AML-193 (cell line): ENCODE measurements at places on chromosomes 1 and 21.

GRCh38 chr1:20348326-20348915 is 57.7 kb downstream of the VWA5B1 start:
- no peak for DNase-seq

GRCh38 chr21:18318156-18318555 is 73.5 kb downstream of the CHODL start:
- no peak for DNase-seq

DNA sequence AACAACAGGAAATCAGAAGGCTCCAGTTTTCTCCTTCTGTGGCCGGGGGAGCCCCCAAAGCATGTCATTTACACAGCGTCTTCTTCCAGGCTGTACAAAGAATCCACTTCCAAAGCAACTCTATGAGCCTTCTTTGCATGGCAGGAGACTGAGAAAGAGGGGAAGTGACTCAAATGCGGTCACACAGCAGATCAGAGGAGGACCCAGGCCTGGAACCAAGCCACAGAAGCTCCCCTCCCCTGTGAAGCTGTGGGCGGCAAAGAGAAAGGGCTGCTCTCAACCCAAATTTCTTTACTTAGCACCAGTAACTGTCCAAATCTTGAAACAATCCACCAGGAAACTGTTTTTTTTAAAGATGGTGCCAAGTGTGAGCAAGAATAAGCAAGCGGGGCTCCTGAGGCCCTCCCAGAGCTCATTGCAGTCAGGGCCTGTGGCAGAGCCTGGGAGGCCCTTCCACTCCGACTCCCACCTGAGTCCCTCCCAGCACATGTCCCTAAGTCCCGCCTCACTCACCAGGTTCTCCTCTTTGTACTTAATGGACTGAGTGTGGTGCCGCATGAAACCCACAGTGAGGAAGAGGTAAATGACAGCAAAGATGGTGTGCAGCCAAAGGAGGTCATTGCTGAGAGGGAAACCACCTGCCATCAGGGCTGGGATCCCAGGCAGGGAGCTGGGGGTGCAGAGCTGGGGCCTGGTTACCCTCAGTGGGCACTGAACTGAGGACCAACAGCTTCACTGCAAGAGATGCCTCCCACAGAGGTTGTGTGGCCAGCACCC is 15.9 kb downstream of the TMEM63A start:
- peak; percentile 86 for DNase-seq

DNA sequence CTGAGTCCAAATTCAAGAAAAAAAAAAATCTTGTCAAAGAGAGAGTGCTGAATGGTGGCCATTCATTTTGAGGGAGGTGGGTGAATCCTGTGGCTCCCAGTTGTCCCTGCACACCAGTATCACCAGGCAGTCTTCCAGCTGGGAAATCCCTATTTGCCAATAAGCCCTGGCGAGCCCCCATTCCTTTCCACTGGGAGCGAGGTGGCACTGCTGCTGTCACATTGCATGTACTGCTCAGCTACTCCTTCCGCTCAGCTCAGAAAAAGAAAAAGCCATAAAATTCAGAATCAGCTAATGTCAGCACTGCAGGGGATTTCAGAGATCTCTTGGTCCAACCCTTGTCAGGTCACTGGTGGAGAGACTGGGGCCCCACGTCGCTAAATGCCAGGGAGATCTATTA is 298.5 kb downstream of the OMA1 start:
- DNase-seq: no peak

- no peak for DNase-seq
These were observed 119.9 kb downstream of the FASLG start for GRCh38 chr1:172778456-172779455.

DNA sequence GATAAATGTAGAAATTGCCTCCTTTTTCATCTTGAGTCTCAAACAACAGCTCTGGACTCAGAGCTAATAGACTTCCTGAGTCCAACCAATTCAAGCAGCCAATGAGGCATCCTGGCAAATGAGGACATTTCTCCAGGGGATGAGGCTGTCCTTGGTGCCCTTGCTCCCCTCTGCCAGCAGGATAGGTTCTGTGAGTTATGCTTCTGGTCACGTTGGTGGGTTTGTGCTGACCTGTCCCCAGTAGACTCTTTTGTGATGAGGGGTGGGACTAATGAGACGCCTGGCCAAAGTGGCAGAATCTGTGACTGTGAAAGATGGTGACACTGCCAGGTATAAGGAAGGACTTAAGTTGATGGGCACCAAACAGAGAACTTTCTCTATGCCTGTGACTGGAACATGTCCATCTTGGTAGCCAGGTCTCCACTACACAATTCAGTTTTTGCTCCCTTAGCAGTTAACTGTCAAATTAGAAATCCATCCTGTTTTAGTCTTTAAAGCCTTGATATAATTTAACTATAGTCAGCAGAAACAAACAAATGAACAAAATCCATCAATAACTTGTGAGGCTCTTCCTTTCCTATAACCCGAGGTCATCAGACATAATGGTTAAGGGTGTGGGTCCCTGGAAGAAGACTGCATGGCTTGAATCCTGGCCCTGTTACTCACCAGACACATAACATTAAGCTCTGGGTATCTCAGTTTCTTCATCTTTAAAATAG is 35.7 kb upstream of the THEM4 start:
- DNase-seq: no peak

DNA sequence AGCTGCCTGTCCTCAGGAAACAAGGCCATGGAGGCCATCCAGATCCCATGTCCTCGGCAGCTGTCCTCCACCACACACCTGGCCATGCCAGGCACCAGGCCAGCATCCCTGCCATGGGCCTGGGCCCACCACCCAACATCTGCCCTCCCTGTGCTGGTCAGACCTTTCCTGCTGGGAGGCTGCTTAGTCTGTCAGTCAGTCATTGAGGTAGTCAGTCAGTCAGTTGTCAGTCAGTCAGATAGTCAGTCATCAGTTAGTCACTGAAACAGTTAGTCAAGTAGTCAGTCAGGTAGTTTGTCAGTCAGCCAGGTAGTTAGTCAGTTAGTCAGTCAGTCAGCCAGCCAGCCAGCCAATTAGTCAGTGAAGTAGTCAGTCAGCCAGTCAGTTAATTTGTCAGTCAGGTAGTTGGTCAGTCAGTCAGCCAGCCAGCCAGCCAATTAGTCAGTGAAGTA is 17.2 kb downstream of the KRTAP10-1 start:
- DNase-seq: no peak

DNA sequence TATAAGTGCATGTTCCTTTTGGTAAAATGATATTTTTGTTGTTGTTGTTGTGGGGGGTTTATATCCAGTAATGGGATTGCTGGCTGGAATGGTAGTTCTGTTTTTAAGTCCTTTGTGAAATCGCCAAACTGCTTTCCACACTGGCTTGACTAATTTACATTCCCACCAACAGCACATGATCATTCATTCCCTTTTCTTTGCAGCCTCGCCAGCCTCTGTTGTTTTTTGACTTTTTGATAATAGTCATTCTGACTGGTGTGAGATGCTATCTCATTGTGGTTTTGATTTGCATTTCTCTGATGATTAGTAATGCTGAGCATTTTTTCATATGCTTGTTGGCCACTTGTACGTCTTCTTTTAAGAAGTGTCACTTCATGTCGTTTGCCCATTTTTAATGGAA is 188.5 kb upstream of the CHRM3 start:
- DNase-seq: no peak

GRCh38 chr1:3680488-3681230 is 28.3 kb downstream of the TP73 start:
- DNase-seq: no peak

GRCh38 chr1:171161431-171161830 is 23.7 kb upstream of the FMO2 start:
- DNase-seq: no peak

GRCh38 chr1:29392486-29393450 is 156.4 kb downstream of the PTPRU start:
- no peak for DNase-seq

GRCh38 chr1:216054600-216054999 is 368.6 kb downstream of the USH2A start:
- no peak for DNase-seq

DNA sequence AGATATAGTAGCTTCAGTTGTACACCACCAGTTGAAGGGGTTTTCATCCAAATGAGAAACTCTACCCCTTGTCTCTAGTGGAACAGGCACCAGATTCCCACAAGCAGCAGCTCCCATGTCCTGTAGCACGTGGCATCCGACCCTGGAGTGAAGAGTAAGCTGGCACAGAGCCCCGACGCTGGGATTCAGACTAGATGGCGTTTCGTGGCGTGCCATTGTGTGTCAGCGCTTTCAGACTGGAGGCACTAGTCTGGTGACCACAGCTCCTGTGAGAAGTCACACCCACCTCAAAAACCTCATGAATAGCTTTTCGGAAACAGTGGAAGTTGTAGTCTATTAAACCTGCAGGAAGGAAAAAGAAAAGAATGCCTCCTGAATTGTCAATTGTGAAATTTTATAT is 20.2 kb downstream of the RRAGC start:
- DNase-seq: no peak

- DNase-seq: no peak
These were observed 1707.7 kb downstream of the BRINP3 start for GRCh38 chr1:188769936-188770335.

DNA sequence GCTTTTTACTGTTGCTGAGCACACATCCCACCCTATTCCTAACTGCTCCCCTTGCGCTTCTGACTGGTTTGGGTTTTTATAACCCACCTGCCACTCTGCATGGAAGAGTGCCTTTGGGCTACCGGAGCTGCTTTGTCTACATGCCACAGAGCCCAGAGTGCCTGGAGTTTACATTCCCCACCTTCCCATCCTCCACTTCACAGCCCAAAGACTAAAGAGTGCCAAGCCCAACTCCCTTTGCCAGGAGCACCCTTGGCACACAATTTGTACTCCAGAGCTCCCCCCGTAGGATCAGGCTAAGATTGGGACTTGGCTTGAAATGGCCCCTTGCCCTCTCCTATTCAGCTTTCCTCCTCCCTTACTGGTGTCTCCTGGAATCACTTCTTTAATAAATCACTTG is 63.3 kb downstream of the LHX9 start:
- no peak for DNase-seq

DNA sequence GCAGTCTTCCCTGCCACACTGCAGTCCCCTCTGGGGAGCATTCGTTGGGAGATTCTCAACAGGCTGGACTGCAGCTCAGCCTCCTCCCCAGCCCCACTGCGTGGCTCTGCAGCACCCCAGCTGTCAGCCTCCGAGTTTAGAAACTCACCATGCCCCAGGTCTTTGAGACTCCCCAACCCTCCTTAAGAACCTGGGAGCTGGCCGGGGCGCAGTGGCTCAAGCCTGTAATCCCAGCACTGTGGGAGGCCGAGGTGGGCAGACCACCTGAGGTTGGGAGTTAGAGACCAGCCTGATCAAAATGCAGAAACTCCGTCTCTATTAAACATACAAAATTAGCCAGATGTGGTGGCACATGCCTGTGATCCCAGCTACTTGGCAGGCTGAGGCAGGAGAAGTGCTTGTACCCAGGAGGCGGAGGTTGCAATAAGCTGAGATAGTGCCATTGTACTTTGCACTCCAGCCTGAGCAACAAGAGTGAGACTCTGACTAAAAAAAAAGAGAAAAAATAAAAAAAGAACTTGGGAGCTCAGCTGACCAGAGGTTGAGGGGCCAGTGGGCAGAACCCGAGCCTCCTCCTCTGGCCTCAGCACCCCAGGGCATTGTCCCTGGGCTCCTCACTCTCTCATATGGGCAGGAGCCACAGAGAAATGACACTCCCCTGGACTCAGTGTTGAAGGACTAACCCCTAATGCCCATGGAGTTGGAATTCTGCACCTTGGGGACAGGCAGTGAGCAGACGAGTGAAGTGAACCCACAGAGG is 5.6 kb downstream of the OLIG2 start:
- DNase-seq: no peak

- no peak for DNase-seq
These were observed 1.6 kb downstream of the RPF1 start for GRCh38 chr1:84480650-84481049.

GRCh38 chr1:69171248-69171647 is 396.5 kb upstream of the LRRC7 start:
- no peak for DNase-seq

GRCh38 chr1:205680073-205680851 is at the start of gene SLC45A3:
SLC45A3 (minus strand) TSS chr1:205680509; CDS start chr1:205664656, 15,853 bp downstream.
- no peak for DNase-seq

- DNase-seq: no peak
These were observed 4.3 kb upstream of the CCN1 start for GRCh38 chr1:85576266-85576641.

DNA sequence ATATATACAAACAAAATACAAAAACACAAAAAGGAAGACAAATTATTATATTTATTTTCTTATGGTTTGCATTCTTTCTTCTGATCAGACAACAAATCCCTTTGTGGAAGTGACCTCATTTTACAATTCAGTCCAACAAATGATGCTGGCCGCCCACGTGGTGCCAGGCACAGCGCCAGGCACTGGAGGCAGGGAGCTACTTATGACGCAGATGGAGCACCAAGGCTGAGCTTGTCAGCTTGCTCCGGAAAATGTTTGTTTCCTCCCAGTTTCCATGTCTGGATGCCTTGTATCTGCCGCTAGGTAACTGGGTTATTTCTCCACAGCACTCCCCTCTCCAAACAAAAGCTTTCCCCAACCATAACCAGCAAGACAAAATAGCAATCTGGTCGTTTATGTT is 30.7 kb upstream of the CD34 start:
- no peak for DNase-seq

GRCh38 chr1:184610876-184611595 is 143.6 kb downstream of the EDEM3 start:
- DNase-seq: no peak

GRCh38 chr21:45578811-45579381 is 36.7 kb upstream of the SLC19A1 start:
- DNase-seq: no peak

DNA sequence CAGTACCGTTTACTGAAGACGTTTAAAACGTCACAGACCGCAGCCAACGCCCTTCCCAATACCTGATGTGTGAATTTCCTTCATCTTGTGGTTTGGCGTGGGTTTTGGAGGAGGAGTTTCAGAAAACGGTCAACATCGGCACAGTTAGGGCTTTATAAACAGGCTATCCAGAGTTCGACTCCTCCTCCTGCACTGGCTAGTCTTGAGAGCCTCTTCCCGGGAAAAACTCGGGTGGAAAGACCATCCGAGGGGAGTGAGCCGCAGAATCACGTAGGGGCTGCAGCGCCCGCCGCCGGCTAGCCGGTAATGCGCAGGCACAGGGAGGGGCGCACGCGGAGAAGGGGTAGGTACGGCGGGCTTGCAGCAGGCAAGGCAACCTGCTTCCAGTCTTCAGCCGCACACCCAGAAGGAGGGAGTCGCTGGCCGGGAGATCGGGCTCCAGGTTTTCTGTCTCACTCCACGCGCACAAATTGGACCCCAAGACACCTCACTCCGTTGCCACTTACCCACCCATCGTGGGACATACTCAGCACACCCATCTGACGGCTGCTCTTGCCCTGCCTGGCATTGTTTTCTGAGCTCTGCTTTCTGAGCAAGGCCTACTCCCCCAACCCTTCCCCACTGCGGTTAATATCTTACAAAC is 25.4 kb downstream of the SLC19A2 start:
- no peak for DNase-seq

GRCh38 chr1:51453010-51453409 is 66.1 kb downstream of the EPS15 start:
- no peak for DNase-seq
